ENCODE measurements at places on chromosomes 2 and 18. TPM values are rescaled to one million over a fixed set of nuclear protein-coding genes. Genes with fewer than 3 reads are reported as not detected.
A peak's percentile ranks its signal among the peaks of the same experiment; 100 is the strongest.

KYNU gene
- 0.50 TPM for total RNA-seq

ST8SIA3 gene
- total RNA-seq: 2.2 TPM

GRCh38 chr18:59561612-59562011 lies 135.6 kb downstream of the CCBE1 start:
- DNase-seq: no peak

TTN gene
- total RNA-seq: 8.3 TPM

GRCh38 chr18:59001721-59002120 lies 137.0 kb downstream of the ZNF532 start:
- no peak for DNase-seq

TCF23 gene
- not detected for total RNA-seq

GRCh38 chr2:9271091-9271490 lies 64.5 kb downstream of the ASAP2 start:
- no peak for DNase-seq

GRCh38 chr2:55013936-55014335 lies 36.3 kb downstream of the RTN4 start:
- DNase-seq: no peak

UNC80 gene
- 0.47 TPM for total RNA-seq

HRH4 gene
- 0.17 TPM for total RNA-seq

- DNase-seq: no peak
Measured at GRCh38 chr2:241913703-241914102, 44.2 kb downstream of the RTP5 start.

DNA sequence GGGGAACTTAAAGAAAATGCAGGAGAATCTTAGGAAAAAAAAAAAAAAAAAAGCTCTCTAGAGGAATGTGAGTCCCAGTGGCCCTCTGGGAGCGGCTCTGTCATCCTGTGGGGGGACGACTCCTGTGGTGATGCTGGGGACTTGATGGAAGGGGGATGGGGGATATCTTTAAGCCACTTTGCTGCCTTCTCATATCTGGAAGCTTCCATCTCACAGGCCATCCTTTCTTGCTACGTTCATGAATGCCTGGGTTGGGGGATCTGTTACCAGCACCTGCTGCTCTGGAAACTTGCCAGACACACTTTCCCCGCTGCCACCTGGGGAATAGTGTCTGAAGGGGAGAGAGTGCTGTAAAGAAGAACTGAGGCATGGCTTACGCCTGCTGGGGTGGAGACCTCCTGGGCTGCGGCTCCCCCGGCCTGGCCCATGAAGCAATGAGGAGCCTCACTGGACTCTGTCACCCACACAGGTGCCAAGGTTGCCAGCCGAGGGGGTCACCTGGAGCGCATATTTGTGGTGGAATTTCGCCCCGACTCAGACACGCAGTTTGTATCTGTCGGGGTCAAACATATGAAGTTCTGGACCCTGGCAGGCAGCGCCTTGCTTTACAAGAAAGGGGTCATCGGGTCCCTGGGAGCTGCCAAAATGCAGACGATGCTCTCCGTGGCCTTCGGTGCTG lies 92.8 kb downstream of the RTN4 start:
- peak; percentile 71 for DNase-seq

GPBAR1 gene
- 1.6 TPM for total RNA-seq

DNA sequence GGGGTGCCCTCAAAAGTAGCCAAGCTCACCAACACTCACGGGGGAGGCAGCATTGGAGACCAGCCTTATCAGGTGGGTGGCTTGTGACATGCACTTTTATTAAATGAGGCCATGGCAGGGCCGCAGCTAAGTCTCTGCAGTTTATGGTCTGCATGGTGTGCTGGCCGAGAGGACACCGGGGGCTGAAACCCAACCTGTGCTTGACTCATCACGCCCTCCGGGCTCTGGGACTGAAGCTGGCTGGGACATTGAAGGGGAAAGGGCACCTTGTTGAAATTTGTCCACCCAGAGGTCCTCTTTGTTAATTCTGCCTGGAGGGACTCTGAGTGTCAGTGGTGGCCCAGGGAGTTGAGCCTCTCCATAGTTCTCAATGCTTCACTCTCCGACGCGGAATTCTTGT lies 17.7 kb upstream of the NTSR2 start:
- DNase-seq: no peak

HOXD11 gene
- not detected for total RNA-seq

- DNase-seq: no peak
Measured at GRCh38 chr18:7855671-7856070, 288.6 kb downstream of the PTPRM start.

UGP2 gene
- 744 TPM for total RNA-seq

DNA sequence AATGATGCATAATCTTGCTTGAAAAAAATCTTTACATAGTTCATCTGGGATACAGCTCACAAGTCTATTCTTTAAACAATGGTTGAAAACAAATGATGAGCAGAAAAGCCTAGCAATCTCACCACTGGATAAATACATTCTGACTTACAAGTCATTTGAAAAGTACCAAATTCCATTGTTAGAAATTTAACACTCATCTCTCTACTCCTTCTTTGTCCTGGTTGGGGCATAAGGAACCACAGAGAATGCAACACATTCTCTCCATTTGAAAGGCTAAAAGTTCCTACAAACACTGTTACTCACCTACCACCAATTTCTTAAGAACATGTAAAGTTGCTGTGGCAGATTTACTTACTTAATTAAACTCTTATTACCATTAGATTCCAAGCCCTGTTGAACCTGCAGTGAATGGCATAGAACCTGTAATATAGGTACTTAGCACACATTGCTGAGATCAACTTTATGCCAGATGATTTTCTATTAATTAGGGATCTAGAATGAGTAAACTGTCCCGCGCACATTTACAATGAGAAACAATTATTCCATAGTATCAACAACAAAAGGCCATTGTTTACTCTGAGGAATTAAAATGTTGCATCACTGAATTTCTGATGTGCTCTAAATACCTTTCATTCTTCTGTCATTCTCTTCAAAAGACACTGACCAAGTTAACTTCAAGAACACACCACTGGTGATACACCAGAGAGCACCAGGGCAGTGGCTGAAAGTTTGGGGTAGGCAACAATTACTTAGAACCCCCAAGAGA lies 69.6 kb downstream of the CABYR start:
- DNase-seq: peak; percentile 29

- DNase-seq: no peak
Measured at GRCh38 chr2:108918156-108918874, 70.7 kb downstream of the EDAR start.

C2orf76 gene
- total RNA-seq: 5.8 TPM

ABCG8 gene
- 0.31 TPM for total RNA-seq

DNA sequence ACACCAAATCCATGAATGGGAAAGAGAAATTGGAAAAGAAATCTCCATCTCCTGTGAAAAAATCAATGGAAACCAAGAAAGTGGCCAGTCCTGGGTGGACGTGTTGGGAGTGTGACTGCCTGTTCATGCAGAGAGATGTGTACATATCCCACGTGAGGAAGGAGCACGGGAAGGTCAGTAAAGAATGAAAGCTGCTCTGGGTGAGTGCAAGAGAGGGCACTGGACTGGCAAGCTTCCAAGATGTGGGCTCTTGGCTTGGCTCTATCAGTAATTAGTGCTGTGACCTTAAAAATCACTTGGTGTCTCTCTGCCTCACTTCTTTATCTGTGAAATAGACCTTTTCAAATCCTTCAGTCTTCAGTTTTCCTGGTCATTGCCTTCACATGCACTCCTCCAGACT lies 89.0 kb downstream of the ZNF532 start:
- no peak for DNase-seq

DNA sequence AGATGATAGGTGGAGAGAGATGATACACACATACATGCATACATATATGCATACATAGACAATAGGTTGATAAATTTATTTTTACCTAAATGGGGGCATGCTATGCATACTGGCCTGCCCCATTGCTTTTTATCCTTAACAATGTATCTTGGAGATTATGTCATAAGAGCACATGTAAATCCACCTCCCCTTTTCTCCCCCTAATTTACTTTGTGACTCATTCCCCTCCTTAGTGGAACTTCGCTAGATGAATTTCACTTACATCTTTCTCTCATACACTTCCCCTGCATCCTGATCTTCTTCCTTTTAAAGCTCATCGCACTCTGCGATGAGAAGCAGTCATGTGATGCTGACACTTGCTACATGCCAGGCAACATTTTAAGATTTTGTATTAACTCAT lies 223.6 kb downstream of the C1D start:
- no peak for DNase-seq

- no peak for DNase-seq
Measured at GRCh38 chr18:30081122-30081521, 961.4 kb downstream of the DSC3 start.

All from GM23338 (cell line).